ENCODE measurements at places on chromosomes 11 and 22.

GRCh38 chr11:122094836-122095235, 21.2 kb downstream of the BLID start:
- no peak for DNase-seq

- DNase-seq, result no peak
Measured at GRCh38 chr22:50414476-50415248, 60.2 kb downstream of the SBF1 start.

DNA sequence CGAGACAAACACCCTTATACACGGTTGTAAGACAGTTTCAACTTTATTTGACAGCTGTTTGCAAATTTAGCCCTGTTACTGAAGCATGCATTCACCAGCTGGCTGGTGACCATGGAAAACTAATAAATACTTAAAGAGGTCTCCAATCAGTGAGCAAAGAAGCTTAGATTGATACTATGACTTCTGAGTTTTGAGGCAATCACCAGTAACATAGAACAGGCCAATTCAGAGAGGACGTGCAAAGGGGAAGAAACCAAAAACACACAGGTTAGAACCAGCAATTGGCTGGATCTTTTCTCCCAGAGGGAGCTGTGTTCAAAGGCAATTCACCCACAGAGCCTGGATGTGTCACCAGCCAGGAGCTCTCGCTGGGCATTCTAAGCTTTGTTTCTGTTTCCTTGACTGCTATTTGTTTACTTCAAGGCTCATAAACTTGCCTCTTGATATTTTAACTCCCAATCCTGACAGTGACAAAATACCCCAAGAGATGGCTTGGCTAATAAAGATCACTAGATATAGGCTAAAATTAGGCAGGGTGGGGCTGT, 113.6 kb upstream of the MTMR2 start:
- no peak for DNase-seq

GRCh38 chr11:117510646-117511045, 183.0 kb downstream of the CEP164 start:
- no peak for DNase-seq

- DNase-seq, result no peak
Measured at GRCh38 chr11:107719073-107719472, 7.2 kb upstream of the SLN start.

DNA sequence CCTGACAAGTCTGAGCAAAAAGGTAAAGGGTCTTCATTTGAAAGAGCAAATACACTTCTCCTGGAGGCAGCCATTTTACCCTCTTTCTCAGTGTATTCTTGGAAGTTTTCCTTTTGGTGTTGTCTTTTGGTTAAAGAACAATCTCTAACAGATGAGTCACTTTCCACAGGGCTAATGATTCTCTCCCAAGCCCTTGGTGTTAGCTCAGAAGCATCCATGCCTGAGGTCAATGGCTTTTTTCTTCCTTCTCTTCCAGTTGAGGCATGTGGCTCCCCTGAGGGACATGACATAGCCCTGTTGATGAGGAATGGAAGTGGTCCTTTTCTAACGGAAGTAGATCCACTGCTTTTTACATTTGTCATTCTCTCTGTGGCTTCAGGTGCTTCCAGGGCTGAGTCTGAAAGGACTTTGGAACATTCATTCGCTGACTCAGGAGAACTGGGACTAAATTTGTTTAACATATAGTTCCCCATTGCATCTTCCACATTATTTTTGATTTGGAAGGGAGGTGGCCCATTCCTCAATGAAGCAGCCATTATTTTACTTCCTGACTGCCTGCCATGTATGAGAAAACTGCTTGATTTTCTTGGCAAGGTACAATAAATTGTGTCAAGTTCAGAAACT, 13.8 kb upstream of the POGLUT3 start:
- no peak for DNase-seq

DNA sequence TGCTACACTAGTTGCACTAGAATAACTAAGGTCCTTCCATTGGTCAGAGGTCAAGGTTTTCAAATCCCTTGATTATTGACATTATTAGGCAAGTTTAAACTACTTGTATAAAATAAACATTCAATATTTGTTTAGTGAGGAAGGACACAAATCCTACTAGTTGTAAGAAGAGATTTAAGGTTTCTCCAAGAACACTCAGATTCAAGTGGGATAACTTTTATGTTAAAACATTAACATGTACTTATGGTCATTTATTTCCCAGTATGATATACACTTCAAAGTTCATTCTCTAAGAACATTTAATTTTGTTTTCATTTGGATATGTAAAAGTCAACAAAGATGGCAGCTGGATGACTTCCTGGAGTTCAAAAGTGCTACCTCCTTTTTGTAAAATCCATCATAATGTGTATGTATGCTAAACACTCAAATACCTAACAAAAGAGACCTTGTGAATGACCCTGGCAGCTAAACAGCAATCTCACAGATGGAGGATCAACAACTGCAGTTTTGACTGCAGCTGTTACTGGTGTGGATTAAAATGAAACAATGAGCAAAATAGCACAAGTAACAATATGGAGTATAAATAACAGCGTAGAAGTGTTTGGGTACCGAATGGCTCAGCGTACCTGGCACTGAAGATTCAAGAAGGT, 1.5 kb downstream of the CCDC90B start:
- no peak for DNase-seq

DNA sequence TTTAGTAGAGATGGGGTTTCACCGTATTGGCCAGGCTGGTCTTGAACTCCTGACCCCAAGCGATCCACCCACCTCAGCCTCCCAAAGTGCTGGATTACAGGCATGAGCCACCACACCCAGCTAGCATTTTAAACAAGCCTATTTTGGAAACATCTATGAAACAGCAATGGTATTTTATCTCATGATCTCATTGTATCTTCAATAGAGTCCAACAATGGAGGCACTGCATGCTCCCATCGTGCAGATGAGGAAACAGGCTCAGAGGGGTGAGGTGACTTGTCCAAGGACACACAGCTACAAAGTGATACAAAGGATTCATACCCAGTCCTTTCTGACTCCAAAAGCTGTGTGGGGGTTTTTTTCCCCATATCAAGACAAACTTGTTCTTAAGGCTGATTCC, 39.0 kb upstream of the RTL6 start:
- DNase-seq, result no peak

DNA sequence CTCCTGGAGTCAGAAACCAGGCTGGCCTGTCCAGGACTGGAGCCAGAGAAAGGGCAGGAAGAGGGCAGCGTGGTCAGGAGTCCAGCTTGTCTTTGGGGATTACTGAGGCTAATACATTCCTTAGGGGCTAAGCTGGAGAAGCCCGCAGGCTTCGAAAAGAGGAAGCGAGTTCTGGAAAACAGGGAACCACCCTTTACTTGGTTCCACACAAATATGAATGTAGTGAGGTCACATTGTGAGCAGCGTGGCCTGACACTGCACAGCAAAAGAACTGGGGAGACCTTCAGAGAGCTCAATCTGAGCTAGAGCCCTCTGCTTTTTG, 132.3 kb downstream of the CEP164 start:
- no peak for DNase-seq

- DNase-seq, result no peak
Measured at GRCh38 chr11:133559382-133559781, 27.1 kb upstream of the OPCML start.

- no peak for DNase-seq
Measured at GRCh38 chr11:65710421-65710820, 1.6 kb upstream of the KAT5 start.

DNA sequence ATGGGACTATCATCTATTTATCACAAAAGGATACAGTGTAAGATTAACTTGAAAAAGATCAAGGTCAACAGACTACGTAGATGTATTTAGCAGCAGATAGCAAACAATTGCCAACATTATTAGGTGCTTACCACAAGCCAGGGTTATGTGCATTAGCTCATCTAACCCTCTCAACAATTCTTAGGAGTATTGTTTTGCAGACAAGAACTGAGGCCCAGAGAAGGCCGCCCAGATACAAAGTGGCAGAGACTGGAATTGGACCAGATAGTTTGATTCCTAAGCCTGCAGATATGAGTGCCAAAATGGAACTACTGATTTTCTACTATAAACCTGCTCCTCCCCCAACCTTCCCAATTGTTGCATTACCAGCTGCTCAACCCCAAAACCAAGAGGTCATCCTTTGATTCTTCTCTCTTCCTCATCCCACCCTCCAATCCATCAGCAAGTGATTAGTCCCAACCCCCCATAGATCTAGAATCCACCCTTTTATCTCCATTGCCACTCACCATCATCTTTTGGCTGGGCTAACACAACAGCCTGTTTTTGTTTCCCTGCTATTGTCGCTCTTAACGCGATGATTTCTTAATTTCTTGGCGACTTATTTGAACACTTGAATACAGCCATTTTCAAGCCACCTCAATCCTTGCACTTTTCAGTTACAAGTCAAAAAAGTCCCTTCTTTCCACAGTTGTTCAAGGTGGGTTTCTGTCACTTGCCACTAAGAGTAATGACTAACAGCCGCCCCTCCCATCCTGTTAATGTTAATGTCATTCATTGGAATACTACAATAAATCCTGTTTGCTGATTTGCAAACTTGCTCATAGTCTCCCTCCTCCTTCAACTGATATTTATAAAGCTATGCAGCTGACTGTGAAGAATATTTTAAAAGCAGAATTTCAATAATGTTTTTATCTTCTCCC, 2.7 kb downstream of the TMEM123 start:
- no peak for DNase-seq

DNA sequence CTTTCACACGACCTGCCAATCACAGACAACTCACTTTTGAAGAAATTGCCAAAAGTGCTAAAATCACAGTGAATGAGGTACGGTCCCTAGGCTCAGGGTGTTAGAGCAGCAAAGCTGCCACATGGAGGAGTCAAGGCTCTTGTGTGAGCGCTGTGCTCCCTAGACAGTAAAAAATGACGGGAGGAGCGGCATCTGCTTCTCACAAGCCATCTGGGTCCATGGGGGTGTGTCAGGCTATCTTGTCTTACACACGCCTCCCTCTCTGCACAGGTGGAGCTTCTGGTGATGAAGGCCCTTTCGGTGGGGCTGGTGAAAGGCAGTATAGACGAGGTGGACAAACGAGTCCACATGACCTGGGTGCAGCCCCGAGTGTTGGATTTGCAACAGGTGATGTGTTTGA, 14.8 kb downstream of the PSMD13 start:
- no peak for DNase-seq

DNA sequence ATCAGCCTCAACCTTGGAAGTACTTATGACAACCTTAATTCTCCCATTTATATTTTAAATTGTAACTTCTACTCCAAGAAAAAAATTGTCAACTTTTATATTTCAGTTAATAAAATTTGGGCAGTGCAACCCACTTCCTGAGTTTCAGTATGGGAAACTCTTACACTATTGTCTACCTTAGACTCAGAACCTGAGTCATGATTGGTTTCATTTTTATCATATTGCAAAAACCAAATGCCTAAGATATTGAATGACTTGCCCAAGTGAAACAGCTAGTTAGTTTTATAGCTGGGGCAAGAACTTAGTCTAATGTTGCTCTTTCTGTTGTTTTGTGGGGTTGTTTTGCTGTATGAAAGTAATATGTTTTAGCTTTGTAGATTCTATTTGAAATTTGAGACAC, 334.0 kb upstream of the ARHGAP42 start:
- DNase-seq, result no peak

DNA sequence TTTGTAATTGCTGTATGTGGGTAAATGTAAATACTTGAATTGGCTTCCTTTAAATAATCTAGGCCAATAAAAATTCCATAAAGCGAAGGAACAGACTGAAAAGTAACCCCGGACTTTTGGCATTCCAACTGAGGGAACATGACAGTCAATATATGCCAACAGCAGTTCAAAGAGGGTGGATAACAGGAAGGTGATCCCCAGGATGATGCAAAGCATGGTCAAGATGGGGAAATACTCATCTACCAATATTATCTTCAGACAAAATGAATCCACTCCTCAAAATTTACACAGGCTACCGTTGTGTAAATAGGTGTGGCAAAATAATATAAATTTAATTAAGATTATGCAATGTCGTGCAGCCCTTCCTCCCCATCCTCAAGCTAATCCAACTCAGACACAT, 56.9 kb downstream of the BBOX1 start:
- no peak for DNase-seq

DNA sequence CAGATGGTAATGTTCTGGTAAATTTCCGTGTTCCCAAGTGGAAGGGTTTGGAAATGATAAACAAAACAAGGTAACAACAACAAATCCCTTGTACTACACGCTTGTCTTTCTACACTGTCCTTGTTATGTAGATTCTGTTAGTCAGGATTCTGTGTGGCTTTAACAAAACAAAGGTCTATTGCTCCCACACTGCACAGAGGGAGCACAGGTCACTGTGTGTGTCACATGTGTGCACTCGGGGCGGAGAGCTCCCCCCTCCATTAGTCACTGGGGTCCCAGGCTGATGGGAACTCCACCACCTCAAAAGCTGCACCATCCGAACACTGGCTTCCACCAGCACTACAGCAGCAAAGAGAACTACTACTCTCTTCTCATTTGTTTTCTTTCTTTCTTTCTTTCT, 227.9 kb downstream of the NTM start:
- no peak for DNase-seq

DNA sequence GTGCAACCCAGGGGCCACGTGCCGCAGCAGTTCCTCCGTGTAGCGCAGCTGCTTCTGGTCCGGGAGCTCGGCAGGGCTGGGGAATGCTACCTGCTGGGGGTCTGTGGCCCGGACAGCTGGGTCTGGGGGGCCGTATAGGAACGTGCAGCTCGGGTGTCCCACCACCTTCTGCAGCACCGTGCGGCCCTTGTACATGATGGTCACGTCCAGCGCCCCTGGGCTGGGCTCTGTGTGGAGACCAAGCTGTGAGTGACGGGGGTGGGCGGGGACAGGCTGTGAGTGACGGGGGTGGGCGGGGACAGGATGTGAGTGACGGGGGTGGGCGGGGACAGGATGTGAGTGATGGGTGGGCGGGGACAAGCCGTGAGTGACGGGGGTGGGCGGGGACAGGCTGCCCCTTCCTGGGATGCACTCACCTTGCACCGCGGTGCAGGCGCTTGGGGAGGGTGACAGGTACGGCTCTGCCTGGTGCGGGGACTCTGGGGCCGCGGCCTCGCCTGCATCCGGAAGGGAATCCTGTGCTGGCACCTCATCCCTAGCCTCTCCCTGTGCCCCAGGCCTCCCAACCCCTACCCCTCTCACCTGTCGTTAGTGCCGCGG, 2.3 kb downstream of the IRF7 start:
- DNase-seq, result peak; percentile 79

DNA sequence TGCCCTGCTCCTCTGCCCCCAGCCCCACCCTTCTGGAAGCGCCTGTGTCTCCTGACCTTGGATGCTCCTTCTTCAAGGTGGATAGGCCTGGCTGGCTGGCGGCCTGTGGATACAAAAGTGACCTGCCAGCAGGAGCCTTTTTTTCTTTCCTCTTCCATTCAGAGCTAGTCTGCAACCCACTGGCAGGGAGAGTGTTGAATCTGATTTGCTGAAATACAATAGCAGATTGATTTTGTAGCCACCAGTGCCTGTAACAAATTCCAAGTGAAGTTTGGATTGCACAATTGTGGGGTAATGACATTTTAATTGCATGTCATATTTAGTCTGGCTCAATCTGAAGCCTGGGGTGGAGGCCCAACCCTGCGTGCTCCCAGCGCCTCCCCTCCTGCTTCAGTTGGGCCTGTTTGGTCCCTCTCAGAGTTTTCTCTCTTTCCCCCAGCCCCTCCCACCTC, 97.2 kb downstream of the GRIK4 start:
- DNase-seq, result no peak

All from activated CD4-positive, alpha-beta T cell treated with anti-CD3 and anti-CD28 coated beads for 24 hours (primary cell).